ENCODE measurements at places on chromosomes 4 and X. TPM values are rescaled to one million over a fixed set of nuclear protein-coding genes. Genes with fewer than 3 reads are reported as not detected.

Gene DIPK2B
- total RNA-seq = not detected

Gene SLC4A4
- 1.3 TPM for total RNA-seq

Gene MAGEC2
- not detected for total RNA-seq

Gene RBM46
- not detected for total RNA-seq

DNA sequence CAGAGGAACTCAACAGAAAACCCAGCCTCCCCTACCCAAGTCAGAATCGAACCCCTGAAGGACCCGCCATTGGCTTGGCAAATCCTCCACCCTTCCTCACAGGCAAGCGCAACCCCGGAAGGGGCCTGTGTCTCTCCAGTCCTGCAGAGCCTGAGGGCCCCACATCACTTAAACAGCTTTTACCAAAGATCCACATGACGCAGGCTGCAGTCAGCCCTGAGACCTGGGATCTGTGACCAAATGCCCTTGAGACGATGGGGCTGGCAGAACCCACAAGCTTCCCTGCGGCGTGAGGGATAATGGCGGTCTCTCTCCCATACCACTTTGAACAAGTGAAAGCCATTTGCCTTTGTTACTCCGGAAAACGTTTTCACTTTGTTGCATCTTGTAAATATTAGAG lies 54.9 kb downstream of the ACOX3 start:
- DNase-seq = no peak
- peaks cover 3% of the 10 kb centered on the region for H3K36me3 ChIP-seq
- H3K27me3 ChIP-seq = no peaks in the 10 kb centered on the region
- H3K4me1 ChIP-seq = no peaks in the 10 kb centered on the region

GRCh38 chrX:31021537-31021936 lies 50.3 kb downstream of the FTHL17 start:
- no peak for DNase-seq
- H3K27ac ChIP-seq = no peak overlapping the region
- H3K36me3 ChIP-seq = no peaks in the 10 kb centered on the region
- H3K4me1 ChIP-seq = no peaks in the 10 kb centered on the region

GRCh38 chr4:94534401-94535312 lies 82.9 kb downstream of the PDLIM5 start:
- no peak for DNase-seq
- no peaks in the 10 kb centered on the region for H3K27me3 ChIP-seq
- no peaks in the 10 kb centered on the region for H3K36me3 ChIP-seq
- peak overlapping the region; percentile 33 for H3K27ac ChIP-seq
- H3K4me3 ChIP-seq = no peak overlapping the region

GRCh38 chr4:119580293-119580692 lies 48.3 kb downstream of the PDE5A start:
- H3K4me1 ChIP-seq = no peaks in the 10 kb centered on the region
- no peaks in the 10 kb centered on the region for H3K27me3 ChIP-seq
- H3K4me3 ChIP-seq = no peak overlapping the region
- H3K36me3 ChIP-seq = no peaks in the 10 kb centered on the region

DNA sequence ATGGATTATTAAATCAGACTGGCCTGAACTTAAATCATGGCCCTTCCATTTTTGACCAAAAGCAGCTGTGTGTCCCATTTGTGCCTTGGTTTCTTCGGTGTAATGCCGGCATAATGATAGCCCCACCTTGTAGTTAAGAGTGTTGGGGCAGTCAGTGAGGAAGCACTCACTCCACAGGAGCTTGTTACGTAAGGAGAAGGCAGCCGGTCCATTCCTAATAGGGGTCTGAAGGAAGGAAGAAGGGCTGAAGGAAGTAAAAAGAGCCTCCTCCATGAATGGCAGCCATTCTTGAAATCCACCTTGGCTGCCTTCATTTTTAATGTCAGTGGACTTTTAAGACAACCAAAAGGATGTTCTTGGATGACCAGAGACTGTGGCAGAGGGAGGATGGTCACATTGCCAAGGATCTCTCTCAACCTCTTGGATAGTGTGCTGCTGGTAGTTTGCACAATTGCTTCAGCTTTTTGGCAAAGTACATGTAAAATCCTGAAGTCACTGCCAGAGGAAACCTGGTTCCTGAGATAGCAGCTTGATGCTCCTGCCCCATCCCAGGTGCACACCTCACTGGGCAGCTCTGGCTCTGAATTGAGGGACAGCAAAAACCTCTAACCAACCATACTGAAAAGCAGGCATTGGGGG lies 113.5 kb downstream of the PTTG2 start:
- no peak for DNase-seq
- no peaks in the 10 kb centered on the region for H3K27me3 ChIP-seq
- H3K4me1 ChIP-seq = no peaks in the 10 kb centered on the region
- H3K36me3 ChIP-seq = peaks cover 3% of the 10 kb centered on the region
- no peak overlapping the region for H3K4me3 ChIP-seq

DNA sequence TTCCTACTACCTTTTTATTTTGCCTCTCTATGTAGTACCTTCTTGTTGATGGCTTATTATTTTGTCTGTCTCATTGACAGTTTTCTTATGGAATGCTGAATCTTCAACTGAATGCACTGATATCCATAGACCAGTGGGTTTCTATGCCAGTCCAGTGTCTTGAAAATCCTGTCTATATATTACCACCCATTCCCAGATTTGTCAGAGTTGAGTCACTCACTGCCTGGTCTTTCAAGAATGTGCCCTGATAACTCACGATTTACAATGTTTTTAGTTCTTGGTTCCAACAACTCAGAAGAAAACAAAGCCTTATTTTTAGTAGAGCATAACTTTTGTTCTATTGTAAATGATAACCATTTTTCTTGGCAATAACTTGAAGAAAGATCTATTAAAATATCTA lies 606.0 kb upstream of the PITX2 start:
- DNase-seq = no peak
- no peaks in the 10 kb centered on the region for H3K4me1 ChIP-seq
- no peaks in the 10 kb centered on the region for H3K27me3 ChIP-seq
- no peak overlapping the region for H3K4me3 ChIP-seq
